ENCODE measurements at places on chromosomes 3 and 15.
A peak's percentile ranks its signal among the peaks of the same experiment; 100 is the strongest.

DNA sequence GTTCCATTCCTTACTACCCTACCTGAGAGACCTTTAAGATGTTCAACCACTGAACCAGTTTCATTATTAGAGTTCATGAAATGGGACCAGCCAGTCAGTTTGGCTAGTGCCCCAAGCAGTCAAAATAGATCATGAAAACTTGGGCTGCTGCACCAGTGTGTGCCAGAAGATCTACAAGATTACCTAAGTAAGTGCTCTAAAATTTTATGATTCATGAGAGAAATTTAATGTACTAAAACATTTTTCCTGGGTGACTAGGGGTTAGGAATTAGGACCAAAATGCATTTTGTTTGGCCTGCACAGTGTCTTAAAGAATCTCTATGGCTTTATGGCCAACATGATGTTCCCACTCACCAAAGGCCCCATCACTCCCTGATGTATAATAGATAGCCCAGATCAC is 214.7 kb downstream of the ATP8B4 start:
- DNase-seq: no peak

- DNase-seq: peak; percentile 23
Observed at GRCh38 chr3:183490211-183490601, 61.8 kb upstream of the MCF2L2 start.

DNA sequence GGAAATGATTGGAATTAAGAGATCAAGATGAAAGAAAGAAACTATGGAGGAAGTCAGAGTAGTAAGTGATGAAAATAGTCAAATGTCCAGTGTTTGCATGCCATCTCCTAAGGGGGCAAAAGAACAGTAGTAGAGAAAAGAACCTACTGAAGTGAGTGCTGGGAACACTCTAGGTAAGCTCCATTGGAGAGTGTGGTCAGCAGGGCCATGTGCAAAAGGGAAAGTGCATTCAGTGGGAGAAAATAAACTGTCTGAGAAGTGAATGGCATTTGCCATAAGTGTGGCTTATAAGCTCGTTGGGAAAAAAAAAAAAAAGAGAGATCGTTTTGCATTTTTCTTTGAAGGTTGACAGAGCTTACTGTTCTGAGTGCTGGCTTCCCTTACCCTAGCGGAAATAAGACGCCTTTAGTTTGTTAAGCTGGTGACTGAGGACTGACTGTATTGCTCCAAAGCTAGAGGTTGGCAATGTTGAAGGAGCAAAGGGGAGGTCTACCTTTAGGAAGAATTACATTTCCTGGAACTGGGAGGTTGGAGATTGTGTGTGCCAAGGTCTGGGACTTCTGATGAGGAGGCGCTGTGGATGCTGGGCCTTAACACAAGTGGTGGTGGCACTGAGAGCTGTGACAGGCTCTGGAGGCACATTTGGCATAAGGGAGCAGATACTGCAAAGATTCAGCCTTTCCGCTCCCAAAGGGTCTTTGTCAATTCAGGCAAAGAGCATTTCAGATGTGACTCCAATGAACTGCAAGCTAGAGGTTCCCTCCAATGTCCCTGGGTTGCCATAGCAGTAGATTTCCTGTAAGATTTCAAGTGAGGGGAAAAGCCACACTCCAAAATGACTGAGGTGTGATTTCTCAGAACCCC is 287.8 kb upstream of the SATB1 start:
- DNase-seq: no peak

DNA sequence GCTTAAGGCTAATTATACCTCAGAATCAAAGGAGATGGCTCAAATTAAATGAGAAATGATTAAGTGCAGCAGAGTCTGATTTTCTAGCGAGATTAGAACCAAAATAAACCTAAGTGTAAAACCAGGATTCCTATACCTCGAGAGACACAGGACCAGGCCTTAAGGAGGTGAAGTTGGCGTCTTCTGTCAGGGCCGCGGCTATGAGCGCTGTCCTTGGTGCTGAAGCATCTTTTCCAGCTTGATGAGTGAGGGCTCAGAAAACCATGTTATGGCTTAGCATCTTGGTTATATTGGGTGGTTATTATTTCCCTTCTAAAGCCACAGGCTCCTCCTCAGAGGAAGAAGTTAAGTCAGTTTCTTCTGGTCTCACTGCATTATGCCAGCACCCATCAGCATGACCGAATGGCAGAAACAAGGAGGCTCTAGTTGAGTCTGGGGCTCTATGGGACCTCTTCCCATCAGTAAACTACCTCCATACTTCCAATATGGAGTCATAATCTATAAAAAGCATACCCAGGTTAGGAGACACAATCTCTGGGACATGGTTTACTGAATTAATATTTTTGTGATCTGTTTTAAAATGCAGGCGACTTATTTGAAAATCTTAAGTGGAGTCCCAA is 120.1 kb upstream of the NMNAT3 start:
- peak; percentile 35 for DNase-seq

DNA sequence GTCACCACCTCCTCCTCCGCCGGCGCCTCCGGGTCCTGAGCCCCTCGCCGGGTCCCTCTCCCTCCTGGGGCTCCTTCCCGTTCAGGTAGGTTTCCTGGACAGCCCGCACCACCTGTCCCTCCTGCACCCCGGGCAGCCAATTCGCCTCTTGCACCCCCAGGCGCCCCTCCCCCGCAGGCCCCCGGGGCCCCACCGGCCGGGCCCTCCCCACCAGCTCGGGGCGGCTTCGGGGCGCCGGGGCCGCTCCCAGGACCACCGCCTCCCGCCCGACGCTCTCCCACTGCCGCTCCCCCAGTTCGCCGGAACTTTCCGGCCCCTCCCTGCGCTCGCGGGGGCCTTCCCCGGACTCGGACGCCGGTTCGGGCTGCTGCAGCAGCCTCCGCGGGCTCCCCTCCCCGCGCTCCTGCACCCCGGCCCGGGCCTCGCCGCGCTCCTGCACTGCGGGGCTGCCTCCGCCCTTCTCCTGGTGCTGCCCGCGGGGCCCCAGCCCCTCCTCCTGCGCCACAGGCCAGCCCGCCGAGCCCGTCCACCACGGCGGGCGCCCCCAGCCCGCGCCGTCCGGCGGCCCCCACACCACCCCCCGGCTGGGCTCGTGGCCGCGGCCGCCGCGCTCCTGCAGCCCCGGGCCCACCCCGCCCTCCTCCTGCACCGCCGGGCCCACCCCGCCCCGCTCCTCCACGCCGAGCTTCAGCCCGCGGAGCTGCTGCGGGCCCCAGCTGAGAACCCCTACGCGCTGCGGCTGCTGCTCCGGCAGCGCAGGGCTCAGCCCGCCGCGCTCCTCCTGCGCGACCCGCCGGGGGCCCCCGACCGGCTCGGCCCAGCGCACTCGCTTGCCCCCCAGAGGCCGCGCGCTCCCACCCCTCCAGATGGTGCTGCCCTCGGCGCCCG is 587 bp upstream of the TNK2 start:
- DNase-seq: no peak

DNA sequence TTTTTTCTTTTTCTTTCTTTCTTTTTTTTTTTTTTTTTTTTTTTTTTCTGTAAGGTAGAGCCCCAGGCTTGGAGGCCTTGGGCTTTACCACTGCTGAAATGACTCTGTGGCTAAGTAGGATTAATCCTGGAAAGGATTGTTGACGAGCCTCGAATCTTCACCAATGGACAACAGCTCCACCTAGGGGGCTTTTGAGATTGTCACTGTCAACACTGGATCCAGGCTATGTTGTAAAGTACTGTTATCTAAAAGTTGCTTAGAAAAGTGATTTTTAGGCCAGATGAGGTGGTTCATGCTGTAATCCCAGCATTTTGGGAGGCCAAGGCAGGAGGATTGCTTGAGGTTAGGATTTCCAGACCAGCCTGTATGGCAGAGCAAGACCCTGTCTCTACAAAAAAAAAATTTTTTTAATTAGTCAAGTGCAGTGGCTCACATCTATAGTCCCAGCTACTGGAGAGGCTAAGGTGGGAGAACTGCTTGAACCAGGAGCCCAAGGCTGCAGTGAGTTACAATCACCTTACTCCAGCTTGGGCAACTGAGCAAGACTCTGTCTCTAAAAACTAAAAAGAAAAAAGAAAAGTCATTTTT is 41.6 kb downstream of the KLHL18 start:
- DNase-seq: peak; percentile 78

GRCh38 chr3:107978131-107979055 is 112.4 kb downstream of the CD47 start:
- DNase-seq: no peak
